Dermis blood vessel endothelial cell (primary cell): ENCODE measurements at places on chromosomes 5 and 9. TPM values are rescaled to one million over a fixed set of nuclear protein-coding genes. Genes with fewer than 3 reads are reported as not detected.

The GDA gene
- 0.17 and 0.19 TPM in 2 replicates for total RNA-seq

The GFRA3 gene
- total RNA-seq: not detected in 2 replicates

The AGXT2 gene
- 0.05 TPM in 1 of 2 replicates, not detected in the other for total RNA-seq

The GABBR2 gene
- 0.68 and 1.7 TPM in 2 replicates for total RNA-seq

The AGTPBP1 gene
- total RNA-seq: 31.6 and 34.4 TPM in 2 replicates
